ENCODE measurements at places on chromosomes 3 and 15.
A peak's percentile ranks its signal among the peaks of the same experiment; 100 is the strongest.

DNA sequence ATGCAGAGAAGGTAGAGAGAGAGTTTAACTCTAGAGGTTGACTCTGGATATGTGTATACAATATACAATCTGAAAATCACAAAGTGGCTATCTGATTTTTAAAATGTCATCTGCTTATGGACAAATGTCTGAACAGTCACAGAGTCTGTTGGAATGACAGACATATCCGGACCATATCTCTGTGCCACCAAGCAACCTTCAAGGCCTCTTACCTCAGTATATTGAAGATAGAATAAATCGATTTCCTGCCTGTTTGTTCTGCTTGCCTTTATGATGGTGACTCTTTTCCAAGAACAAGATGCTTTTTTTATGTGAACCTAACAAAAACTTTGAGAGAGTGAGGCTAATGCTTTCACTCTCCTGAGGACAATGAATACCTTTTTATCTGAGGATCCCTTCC lies 151.1 kb downstream of the RBPMS2 start:
- DNase-seq: no peak

GRCh38 chr3:98980915-98981596 lies 79.6 kb upstream of the DCBLD2 start:
- DNase-seq: no peak

- DNase-seq: peak; percentile 66
These were observed 583 bp upstream of the C3orf49 start for GRCh38 chr3:63818282-63819150.

GRCh38 chr3:177934001-177934891 lies 602.0 kb upstream of the KCNMB2 start:
- no peak for DNase-seq

- peak; percentile 62 for DNase-seq
These were observed at the start of gene SEC61A1 for GRCh38 chr3:128051837-128052594. SEC61A1 (plus strand) TSS chr3:128052437; CDS start chr3:128052553, 116 bp downstream.

- no peak for DNase-seq
These were observed 114.7 kb upstream of the CCNL1 start for GRCh38 chr3:157274644-157275137.

DNA sequence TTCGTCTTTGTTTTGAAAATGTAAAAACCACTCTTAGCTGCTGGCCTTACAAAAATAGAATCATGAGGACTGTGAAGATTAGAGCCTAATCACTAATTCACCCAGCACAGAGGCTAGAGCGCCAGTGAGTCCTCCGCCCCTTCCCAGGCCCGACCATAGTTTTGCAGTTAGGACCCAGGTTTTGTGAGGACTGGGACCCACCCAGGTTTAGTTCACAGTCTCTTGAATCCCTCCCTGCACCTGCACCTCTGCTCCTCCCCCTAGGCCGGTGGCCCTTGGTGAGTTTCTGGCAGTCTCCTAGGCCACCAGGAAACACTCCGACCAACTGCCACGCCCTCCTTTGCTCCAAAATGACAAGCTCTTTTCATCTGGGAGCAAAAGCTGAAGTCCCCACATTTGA lies 136.0 kb upstream of the CCDC54 start:
- DNase-seq: no peak

DNA sequence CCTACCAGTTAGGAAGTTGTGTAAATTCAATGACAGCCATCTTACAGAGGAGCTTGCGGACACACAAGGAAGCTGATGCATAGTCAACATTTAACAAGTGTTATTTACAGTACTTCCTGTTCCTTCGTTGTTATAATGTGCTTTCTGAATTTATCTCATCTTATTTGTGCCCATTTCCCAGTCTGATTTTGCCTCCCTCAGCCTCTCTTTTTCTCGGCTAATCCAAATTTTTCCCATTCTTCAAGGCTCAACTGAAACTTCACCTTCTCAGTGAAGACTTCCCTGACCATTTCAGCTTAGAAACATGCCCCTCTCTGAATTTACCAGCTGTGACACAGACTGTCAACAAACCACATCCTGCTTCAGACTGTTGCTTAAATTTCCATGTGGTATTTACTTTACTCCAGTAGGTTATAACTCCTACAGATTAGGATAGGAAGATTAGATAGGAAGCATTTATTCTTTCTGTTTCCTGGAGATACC lies 55.7 kb upstream of the CP start:
- DNase-seq: no peak

DNA sequence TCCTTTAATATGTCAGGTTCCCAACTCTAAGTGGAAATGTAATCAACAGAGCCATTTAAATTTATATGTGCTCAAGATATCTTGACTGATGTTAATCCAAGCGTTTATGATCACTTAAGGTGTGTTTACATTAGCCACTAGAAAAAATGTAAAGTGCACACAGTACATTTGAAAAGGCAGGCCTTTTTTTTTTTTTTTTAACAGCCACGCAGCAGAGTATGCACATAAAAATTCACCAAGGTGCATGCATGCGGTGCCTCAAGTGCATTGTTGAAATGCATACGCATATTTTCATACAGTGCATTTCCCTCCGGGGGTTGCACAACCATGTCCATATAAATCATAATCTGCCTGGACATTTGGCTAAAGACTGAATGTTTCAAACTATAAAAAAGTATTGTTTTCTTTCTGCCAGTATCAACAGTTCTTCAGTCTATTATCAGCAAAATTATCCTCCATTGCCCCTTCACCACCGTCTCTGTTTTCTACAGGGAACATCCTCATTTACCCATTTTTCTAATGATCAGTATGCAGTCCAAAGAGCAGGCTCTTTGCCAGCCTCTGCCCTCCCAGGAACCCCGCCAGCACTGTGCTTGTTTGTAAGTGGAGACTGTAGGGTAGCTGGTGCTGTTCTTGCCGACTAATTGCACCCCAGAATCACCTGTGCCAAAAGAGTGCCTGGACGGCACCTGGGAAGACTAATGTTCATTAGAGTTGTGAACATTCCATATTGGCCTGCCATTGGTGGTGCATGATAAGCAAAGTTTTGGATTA lies 611.2 kb upstream of the CFAP20DC start:
- peak; percentile 74 for DNase-seq

DNA sequence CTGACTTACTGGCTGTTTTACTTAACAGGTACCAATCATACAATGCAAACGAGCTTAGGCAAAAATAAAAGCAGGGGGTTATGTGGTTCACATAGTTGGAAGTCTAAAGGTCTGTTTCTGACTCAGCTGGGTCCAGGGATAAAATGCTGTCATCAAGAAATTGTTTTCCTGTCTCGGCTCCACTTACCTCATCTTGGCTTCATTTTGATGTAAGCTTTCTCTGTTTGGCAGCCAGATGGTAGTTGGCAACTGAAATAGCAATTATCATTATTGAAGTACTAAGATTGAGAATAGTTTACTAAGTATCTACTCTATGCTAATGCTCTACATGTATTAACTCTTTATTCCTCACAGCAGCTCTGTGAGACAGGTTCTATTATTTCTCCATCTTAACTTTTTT lies 36.8 kb upstream of the CNTN3 start:
- no peak for DNase-seq

- no peak for DNase-seq
These were observed 269.9 kb downstream of the NR2F2 start for GRCh38 chr15:96600350-96600749.

DNA sequence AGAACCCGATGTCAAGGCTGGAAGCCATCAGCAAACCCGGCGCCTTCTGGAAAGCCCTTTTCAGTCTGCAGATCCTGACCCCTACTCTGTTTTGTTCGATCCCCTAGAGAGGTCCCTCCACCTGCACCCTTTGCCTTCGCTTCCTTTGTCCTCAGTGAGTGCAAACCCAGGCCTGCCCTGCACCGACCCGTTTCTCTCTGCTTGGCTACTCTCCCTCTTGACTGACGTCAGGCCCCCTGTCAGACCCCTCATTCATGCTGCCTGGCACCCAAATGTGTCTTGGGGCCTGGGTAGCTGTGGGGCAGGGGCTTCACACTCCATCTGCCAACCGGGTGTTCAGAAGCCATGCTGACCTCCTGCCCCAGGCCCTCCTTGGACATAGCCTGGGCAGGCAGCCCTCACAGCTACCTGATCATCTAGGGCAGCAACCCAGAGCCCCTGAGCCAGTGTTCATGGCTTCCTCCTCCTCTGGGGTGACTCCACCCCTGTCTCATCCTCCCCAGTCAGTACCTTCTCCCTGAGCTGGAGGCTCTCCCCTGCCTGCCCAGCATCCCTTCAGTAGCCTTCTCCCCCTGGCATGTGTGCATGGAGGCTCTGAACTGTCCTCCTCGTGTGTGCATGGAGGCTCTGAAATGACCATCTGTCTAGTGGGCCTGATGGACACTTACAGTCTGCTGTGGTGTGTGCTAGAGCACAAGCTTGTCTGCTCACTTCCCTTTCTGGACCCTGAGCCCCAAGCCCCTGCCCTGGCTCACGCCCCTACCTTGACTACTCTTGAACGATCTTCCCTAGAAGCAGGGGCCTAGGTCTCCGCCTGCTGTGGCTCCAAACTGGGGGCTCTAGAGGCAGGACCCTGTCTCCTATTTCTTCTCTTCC lies 69.4 kb downstream of the EXOG start:
- no peak for DNase-seq

DNA sequence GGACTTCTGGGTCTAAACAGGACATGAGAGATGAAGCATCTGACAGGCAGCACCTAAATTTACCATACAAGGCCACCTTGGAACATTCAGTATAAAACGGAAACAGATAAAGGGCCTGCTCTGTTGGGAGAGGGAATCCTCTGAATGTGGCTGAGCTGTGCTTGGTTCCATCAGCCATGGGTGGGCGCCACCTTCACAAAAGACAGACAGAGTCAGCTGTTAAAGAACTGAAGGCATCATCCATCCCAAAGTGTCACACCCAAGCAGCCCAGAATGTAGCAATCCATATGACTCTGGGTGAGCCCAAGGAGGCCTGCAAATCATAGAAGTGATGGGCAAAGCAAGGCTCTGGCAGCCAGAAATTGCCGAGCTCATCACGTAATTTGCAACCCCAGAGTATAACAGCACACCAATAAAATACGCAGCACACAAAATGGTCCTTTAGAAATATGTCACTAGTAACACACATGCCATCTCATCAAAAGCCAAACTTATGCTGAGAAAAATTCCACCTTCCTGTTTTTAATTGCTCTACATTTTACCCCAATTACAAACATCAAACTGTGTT lies 24.8 kb upstream of the RBP1 start:
- DNase-seq: no peak

DNA sequence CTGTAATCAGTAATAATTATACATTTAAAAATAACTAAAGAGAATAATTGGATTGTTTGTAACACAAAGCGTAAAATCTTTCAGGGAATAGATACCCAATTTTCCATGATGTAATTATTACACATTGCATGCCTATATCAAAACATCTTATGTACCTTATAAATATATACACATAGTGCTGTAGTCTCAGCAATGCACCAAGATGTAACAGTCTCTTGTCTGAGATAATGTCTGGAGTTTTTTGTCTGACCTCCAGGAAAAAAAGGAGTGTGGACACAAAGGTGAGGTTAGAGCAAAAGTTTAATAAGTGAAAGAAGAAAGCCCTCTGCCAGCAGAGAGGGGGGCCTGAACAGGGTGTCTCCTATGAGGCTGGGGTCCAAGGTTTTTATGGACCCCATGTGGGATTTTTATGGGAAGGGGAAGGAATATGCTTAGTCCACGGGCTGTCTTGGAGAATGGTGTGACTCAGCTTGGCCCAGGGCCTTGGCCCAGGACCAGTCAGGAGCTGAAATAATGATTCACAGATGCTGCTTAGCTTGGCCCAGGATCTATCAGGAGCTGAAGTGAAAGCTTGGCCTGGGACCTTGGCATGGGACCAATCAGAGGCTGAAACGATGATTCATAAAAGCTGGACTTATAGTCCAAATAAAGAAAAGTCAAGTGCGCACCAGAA lies 545.0 kb downstream of the ZPLD1 start:
- DNase-seq: no peak

GRCh38 chr3:99418709-99419108 lies 219.7 kb upstream of the COL8A1 start:
- no peak for DNase-seq

DNA sequence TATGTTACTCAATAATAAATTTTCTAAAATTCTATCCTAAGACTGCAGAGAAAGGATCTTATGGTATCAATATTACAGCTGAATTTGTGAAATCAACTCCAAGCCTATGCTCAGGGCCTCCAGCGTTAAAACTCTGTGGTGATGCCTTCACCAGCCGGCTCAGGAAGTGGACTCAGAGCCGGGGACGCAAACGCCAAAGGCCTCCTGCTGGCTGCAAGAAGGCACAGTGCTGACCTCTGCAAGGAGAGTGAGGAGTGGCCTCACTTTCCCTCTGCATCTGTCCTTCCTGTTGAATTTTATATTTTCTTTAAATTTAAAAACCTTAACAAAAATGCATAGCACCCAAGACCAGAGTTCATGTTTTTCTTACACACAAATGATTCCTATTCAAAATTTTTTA lies 48.5 kb downstream of the HERC2 start:
- no peak for DNase-seq

- no peak for DNase-seq
These were observed 28.7 kb upstream of the ATP2B2 start for GRCh38 chr3:10534066-10534465.

- no peak for DNase-seq
These were observed 29.4 kb upstream of the LDHAL6B start for GRCh38 chr15:59177317-59177660.

DNA sequence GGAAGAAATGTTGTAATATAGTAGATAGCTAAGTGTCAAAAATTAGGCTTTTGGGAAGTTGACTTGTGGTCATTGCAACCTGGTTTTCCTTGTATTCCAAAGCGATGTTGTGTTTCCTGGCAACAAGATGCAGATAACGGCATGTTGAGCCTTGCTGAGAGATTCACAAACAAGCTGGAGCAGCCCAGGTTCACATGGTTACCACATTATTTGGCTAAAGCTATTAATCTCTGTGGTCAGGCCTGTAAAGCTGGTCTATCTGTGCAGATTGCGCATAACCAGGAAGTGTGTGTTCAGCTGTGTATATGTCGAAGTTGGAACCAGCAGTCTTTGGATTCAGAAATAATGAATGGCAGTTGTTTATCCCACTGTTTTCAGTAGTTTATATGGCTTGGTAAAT lies 6.6 kb downstream of the TIPARP start:
- peak; percentile 71 for DNase-seq

- DNase-seq: no peak
These were observed 3.3 kb upstream of the SLC38A3 start for GRCh38 chr3:50201573-50202315.

DNA sequence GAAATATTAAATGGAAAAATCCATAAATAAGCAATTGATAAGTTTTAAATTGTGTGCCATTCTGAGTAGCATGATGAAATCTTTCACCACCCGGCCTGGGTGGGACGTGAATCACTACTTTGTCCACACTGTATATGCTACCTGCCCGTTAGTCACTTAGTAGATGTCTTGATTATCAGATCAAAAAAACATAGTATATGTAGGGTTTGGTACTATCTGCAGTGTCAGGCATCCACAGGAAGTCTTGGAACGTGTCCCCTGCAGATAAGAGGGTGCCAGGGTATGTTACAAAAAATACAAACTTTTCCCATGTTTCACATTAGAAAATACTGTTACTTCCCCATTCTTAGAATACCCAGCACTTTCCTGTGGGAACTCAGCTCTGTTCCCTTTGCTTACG lies 35.2 kb downstream of the FAM81A start:
- no peak for DNase-seq

All from DMS79 treated with DMSO at 0.1 percent for 48 hours (cell line).